ENCODE measurements at places on chromosomes 16 and 17.

GRCh38 chr17:66351033-66351432 lies 48.6 kb downstream of the PRKCA start:
- DNase-seq = no peak

- DNase-seq = no peak
Observed at GRCh38 chr16:31357324-31358109, 2.5 kb downstream of the ITGAX start.

GRCh38 chr17:42680331-42680808 lies 1.3 kb downstream of the CCR10 start:
- DNase-seq = no peak

- no peak for DNase-seq
Observed at GRCh38 chr17:54888981-54889380, 11.7 kb upstream of the TOM1L1 start.

DNA sequence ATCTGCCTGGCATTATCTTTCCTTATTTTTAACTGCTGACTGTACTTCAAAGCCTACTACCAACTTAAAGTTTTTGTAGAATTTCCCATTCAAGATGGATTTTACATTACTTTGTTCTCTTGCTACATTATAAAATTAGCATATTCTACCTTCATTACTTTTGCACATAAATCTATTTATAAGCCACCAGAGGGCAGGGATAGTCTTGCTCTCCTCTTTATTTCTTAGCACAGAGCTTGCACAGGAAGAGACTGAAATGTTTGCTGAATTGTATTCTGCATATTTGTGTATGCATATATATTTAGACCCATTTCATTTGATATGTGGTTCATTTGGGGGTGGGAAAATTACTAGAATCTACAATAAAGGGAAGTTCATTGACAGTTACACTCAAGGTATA lies 108.0 kb downstream of the SKAP1 start:
- DNase-seq = no peak

- no peak for DNase-seq
Observed at GRCh38 chr17:15514469-15514868, 47.0 kb upstream of the CDRT4 start.

GRCh38 chr16:70018254-70018653 lies 67.1 kb downstream of the CLEC18A start:
- DNase-seq = no peak

DNA sequence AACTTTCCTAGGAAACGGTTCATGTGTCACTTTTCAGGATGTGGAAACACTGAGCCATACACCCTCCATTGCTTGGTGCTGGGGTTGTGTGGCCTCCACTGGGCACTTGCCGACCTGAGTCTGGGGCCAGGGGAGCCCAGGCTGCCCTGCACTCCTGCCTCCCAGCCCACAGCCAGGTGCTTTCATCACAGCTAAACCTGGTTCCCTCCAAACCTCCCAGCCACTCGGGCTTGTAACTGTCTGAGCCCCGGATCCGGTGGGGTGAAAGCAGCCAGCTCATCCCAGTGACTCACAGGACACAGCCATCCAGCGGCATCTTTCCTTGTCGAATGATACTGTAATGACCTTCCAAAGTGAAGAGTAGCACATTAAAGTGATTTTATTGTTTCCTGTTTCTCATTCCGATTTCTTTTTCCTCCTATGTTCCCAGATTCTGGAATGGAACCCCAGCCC lies 19.8 kb downstream of the CARHSP1 start:
- no peak for DNase-seq

- no peak for DNase-seq
Observed at GRCh38 chr17:78589885-78590284, 12.7 kb upstream of the DNAH17 start.

DNA sequence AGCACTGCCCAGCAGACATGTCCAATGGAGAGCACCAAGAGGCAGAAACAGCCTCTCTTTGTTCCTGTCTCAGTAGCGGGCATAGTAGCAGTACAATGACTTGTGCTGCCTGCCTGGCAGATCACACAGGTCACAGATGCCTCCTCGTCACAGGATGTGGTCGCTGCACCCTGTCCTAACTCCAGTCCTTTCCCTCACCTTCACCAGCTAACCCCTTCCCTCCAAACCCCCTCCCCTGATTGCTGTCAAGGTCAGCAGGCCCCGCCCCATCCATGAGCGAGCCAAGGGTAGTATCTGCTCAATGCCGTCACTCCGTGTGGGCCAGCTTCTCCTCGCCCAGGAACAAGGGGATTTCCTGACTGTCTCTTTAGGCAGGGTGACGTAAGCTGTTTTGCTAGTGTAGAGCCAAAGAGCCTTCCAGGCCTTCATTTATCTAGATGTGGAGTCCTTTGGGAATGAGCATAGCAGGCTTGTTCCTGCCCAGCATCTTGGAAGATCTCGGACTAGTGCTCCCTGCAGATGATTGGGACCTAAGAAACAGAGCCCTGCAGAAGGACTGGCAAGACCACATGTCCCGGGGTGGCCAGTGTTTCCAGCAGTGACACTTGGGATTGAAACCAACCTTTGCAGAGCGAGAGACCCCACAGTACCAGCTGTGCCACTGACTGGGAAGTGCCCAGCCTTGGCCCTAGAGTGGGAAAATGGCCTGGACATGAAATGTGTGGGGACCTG lies 75.9 kb upstream of the TNRC6C start:
- peak; percentile 47 for DNase-seq

- no peak for DNase-seq
Observed at GRCh38 chr17:73371285-73371684, 59.5 kb upstream of the CDC42EP4 start.

- peak; percentile 58 for DNase-seq
Observed at GRCh38 chr17:49968405-49969133, 421 bp upstream of the DLX4 start.

- DNase-seq = peak; percentile 70
Observed at GRCh38 chr17:82351713-82352488, 7.1 kb upstream of the TEX19 start.

GRCh38 chr17:1162116-1162855 lies 17.5 kb downstream of the ABR start:
- DNase-seq = no peak

DNA sequence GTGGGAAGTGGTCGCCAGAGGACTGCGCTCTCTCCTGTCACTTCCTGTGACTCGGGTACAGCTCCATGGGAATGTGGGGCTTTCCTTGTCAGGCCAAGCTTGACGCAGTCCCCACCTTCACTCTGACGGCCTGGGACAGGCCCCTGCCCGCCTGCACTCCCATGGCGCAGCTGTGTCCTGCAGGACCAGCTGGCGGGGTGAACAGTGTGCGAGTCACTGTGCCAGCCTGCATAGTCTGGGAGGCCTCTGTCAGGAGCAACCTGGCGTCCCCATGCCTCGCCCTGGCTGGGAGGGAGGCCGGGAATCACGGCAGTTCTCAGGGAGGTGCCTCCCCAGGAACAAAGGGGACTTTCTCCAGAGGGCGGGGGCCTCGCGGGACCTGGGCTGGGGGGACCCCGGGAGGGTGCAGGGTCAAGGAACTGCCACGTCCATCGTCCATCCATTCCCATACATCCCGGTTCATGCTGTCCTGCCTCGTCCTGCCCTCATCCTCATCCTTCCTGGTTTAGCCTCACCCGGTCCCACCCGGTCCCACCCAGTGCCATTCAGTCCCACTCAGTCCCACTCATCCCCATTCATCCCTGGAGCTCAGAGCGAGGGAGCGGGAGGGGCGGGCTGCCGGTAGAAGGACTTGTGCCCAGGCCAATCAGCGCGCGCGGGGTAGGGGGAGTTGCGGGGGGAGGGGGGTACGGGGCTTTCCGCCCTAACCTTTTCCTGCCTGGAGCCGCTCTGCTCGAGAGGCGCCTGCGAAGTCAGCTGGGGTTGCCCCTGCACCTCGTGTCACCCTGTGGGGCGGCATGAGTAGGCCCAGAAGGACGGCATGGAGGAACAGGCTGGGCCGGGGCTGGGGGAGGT lies 13.4 kb downstream of the FLYWCH1 start:
- no peak for DNase-seq

- peak; percentile 16 for DNase-seq
Observed at GRCh38 chr16:47037396-47037745, 63.9 kb upstream of the DNAJA2 start.

- DNase-seq = no peak
Observed at GRCh38 chr17:61380217-61380835, 19.3 kb upstream of the TBX2 start.

GRCh38 chr16:23700509-23700908 lies 12.5 kb downstream of the ERN2 start:
- DNase-seq = no peak

DNA sequence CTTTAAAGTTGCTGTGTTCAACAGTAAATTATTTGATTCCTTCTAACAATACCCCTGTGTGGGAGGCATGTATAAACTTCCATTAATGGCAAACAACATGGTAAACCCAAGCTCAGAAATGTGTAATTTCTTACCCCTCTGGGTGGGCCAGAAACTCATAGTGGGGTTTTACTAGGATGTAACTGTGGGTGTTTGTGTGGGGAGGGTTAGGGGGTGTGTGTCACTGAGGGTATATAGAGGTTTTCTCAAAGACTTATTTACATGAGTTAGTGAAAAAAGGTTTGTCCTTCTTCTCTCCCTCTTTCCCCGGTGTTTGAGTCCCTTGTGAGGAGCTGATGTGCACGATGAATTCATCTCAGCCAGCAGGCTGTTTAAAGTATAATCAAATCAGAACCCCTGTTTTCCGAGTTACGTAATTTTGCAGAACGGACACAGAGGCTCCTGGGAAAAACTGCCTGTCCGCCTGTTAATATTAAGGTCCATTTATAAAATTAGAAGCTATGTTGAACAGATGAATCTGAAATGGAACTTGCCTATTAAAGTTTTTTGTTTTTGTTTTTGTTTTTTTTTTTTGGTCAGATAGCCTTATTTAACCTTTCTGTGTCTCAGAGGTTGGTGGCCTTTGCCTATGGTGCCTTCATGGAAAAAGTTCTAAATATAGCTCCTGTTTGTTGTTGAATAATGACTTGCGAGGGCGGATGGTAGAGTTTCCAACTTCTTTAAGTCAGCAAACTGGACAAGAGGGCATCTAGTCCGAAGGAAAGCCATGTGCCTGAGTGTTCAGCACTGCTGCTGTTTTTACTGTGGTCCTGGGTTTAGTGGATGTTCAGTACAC lies 73.3 kb downstream of the MSI2 start:
- no peak for DNase-seq

- DNase-seq = no peak
Observed at GRCh38 chr16:8727131-8727806, 52.9 kb downstream of the ABAT start.

GRCh38 chr16:89233678-89234490 lies 16.4 kb downstream of the ZNF778 start:
- DNase-seq = no peak

- no peak for DNase-seq
Observed at GRCh38 chr17:82412535-82413520, 5.3 kb upstream of the HEXD start.

DNA sequence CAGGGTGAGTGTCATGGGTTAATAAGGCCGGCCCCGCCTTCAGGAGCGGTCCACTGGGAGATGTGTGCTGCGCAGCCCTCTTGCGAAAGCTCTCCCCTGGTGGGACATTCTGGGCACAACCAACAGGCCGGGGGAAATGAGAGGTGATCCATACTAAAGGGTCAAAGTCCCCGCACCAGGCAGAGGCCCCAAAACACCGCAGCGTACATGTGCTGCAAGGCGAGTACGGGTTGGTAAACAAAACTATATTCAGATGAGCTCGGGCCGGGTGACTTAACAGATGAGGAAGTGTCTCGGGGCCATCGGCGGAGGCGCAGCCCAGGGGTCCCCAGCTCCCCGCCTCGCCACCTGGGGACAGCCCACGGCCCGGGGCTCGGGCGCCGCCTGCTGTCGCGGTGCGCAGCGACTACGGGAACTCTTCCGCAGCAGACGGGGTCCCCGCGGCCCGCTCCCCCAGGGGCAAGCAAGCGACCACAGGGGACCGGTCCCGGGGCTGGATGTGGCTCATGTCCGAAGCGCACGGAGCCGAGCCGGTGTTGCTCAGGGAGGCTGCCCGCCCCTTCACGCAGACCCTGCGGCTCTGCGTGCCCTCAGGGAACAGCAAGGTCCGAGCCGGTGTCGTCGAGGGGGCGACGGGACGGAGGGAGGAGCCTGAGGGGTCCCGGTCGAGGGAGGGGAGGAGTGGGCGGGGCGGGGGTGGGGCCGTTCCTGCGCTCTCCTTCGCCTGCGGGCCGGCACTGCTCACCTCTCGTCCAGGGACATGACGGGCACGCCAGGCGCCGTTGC lies at the start of gene RAB37:
RAB37 (plus strand) TSS at position 744 of the 786 bp plus-strand sequence; CDS start at position 761, 17 bp downstream.
- peak; percentile 69 for DNase-seq

GRCh38 chr16:48044117-48044516 lies 111.7 kb downstream of the ABCC12 start:
- DNase-seq = no peak

DNA sequence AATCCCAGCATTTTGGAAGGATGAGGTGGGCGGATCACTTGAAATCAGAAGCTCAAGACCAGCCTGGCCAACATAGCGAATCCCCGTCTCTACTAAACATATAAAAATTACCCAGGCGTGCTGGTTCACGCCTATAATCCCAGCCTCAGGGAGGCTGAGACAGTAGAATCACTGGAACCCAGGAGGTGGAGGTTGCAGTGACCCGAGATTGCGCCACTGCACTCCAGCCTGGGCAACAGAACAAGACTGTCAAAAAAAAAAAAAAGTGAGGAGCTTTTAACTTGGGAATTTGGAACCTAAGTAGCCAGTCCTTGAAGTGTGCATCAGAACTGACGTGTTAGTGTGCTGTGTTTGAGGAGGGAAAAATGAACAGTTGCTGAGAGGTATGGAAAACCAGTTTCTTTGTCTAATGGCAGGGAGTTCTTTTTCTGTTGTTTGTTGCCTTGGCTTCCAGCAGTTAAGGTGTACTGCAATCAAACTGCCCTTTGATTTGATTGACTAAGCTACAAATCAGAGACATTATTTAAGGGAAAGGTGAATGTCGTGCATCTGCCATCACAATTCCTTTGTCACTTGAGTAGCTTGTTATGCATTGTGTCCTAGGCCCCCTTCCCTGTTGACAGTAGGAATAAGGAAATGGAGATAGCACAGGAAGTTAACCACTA lies 8.6 kb upstream of the DUSP14 start:
- no peak for DNase-seq

- no peak for DNase-seq
Observed at GRCh38 chr17:48456589-48456988, 26.6 kb upstream of the SKAP1 start.

- no peak for DNase-seq
Observed at GRCh38 chr17:82231312-82231561, 2.4 kb downstream of the SLC16A3 start.

DNA sequence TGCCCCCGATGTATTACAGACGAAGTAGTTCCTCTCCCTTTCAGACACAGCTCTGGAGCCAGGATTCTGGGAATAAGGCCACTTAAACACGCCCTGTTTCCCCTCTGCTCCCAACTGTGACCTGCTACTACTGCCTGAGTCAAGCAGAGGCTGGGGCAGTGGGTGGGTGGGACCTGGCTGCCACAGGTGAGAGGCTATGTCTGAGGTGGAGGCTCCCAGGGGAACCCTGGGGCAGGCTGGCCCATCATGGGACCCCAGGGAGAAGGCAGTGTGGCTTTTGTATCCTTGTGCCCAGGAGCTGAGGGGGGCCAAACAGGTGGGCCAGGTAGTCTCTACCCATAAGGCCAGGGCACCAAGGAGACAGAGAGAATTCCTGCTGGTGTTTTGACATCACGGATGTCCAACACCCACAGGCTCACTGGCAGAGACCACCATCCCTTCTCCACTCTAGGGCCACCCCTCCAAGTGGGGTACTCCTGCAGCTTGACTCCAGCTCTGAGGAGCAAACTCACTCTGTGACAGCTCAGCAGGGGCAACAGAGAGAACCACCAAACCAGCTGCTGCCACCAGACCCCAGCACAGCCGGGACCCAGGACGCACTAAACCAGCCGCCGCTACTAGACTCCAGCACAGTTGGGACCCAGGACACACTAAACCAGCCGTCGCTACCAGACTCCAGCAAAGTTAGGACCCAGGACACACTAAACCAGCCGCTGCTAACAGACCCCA lies 105.3 kb upstream of the SMURF2 start:
- DNase-seq = no peak

GRCh38 chr16:45454-45853 lies 8.0 kb downstream of the POLR3K start:
- DNase-seq = no peak

All from T-helper 2 cell (primary cell).